Fibroblast of pulmonary artery (primary cell): ENCODE measurements at places on chromosomes 5 and 9.

GRCh38 chr5:166507810-166508425 is 1783.5 kb upstream of the WWC1 start:
- no peak for DNase-seq

DNA sequence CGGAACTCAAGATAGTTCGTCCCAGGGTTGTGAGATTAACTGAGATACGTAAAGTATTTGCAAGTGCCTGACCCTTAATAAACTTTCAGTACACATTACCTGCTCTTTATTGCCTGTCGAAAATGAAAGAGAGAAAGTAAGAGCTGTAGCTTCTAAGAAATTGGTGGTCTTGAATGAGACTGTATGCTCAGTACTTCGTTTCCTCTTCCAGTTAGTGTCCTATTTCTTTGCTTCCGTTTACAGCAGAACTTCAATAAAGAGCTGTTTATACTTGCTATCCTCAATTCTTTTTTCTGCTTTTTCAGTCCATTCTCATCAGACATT is 534 bp downstream of the SRFBP1 start:
- no peak for DNase-seq

- peak; percentile 9 for DNase-seq
These were observed at the start of gene ADGRD2 for GRCh38 chr9:124450241-124450924. ADGRD2 (plus strand) TSS chr9:124450451; CDS start chr9:124451667, 1,216 bp downstream.

GRCh38 chr5:142857405-142857804 is 87.2 kb downstream of the ARHGAP26 start:
- no peak for DNase-seq

- peak; percentile 29 for DNase-seq
These were observed 37.6 kb upstream of the SLCO6A1 start for GRCh38 chr5:102536323-102536928.

GRCh38 chr9:98010445-98010844 is 27.3 kb downstream of the ANP32B start:
- DNase-seq, result peak; percentile 72

GRCh38 chr5:122199146-122199545 is 69.8 kb downstream of the ZNF474 start:
- no peak for DNase-seq

DNA sequence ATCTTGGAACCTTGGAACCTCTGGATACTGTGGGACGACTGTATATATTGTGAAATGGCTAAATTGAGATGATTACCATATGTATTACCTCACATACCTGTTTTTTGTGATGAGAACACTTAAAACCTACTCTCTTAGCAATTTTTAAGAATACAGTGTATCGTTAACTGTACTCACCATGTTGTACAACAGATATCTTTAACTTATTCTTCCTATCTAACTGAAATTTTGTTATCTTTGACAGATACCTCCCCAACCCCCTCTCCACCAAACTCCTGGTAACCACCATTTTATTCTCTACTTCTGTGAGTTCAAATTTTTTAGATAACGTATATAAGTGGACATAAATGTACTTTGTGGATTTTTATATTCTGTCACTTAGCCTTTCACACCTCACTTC is 126.5 kb downstream of the ZCCHC7 start:
- DNase-seq, result no peak

DNA sequence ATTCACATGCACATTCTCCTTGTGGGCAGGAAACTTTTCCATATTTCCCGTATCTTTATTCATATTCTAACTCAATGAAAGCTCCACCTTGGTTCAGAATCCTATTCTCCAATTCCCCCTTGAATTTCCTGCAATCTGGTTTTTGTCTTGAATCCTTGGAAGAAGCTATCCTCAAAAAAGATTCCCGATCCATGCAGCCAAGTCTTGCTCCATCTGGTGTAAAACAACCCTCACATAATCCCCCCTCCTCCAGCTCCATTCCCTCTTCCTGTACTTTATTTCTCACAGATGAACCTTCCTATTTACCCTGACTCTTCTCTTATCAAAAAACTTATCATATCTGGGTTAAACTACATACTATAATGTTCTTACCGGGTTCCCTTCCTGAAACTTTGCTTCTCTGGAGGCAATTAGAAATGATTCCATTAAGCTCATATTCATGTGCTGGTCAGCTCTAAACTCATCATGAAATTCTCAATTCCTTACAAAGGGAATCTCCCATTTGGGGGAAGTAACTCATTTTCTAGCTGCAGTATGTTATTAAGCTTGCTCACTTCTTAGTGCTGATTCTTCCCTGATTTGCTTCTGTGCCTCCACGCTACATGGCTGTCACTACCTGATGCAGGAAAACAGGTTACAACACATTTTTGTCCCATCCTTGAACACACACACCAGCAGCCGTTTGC is 81.7 kb downstream of the GNAQ start:
- no peak for DNase-seq

DNA sequence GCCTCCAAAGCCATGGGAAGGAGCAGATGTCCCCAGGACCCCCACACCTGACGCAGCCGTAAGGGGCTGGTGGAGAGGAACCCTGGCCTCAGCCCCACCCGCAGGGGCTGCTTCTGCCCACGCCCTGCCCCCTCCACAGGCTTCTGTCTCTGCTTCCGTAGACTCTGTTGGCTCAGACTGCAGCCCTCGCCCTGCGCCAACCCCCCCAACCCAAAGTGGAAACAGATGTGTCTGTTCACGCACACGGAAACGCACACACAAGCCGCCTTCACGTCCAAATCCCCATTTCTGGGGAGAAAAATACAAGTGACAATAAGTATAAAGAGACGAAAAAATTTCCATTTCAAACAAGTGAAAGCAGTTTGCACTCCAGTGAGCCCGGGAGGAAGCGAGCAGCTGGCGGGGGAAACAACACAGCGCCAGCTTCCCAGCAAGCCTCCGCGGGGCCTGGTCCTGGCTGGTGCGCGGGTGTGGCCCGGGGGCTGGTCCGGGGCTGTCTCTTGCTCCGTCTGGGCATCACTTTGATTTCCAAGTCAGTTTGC is 32.6 kb upstream of the RXRA start:
- no peak for DNase-seq

DNA sequence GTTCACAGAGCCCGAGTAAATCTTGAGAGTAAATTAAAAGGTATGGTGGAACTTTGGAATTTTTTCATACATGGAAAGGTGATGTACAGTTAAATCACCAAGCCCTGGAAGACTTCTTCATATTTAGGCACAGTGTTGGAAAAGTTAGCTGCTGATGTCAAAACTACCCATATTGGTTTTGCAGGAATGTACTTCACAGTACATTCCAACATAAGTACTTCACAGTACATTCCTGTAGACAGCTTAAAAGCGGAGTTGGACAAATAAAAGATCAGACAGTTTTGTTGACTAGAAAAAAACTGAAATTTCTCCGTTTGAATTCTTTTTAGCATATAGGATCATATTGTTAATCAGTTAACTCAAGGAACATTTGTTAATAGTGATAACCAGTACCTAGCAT is 1.8 kb downstream of the RANBP17 start:
- peak; percentile 63 for DNase-seq

DNA sequence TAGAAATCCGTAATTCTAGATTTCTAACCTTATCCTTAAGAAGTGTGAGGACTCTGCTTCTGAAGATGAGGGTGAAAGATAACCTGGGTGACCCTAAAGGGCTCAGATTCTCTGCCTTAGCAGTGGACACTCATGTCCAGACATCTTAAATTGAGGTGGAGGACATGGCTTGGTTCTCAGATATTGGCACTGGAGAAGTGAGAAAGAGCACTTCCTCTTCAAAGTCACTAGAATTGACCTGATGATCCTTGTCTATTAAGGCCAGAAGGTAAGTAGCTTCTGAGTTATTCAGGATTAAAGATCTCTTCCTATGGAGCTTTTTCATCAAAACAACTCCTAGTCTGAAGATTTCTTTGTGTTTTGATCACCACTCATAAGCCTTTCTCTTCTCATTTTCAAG is 54.8 kb downstream of the C9 start:
- DNase-seq, result no peak
